ENCODE measurements at places on chromosomes 1 and 21.

- no peak for DNase-seq
These were observed 46.7 kb downstream of the SYF2 start for GRCh38 chr1:25185409-25186160.

DNA sequence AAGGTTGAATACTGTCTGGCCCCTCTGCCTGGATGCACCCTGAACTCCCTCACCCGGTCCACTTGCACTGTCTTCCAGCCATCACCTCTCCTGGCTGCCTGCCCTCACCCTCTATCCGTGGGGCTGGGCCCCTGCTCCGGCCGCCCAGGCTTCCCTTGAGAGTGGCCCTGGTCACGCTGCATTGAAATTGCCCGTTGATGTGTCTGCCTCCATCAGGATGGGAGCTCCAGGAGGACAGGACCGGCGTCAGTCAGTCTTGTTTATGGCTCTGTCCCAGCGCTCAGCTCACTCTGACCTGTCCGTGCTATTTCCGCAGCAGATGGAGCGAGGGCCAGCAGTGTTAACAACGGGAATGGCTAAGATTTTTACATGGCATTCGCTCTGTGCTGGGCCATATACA, 34.9 kb downstream of the FOXO6 start:
- no peak for DNase-seq

GRCh38 chr1:228286505-228287417, 78.9 kb downstream of the OBSCN start:
- DNase-seq = no peak

GRCh38 chr1:109756848-109757521, 6.7 kb downstream of the EPS8L3 start:
- DNase-seq = no peak

DNA sequence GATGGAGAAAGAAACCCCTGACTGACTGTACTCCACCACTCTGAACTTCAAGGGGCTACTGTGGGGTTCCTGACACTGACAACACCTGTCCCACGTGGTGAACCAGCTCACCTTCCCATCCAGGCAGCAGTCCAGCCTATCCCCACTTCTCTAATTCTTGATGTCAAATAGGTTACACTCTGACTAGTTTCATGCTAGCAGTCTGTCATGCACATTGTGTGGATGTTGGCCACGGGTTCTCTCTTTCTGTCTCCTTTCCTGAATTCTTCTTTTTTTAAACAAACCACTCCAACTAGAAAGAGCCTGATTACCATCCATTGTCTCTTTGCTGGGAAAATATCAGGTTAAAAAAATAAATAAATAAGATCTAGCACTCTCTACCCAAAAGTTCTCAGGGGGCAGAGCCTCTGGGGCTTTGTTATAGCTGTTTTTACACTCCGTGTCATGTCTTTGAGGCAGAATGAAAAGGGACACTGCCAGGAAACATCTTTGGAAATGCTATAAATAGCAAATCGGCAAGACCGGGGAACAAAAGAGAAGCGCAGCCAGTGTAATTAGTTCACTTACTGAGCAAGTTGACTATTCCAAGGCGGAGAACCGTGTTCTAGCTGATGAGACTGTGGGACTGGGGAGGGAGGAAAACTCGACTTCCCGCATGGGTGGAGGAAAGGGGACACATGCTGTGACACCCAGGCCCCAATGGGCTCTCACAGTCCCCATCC, 356.1 kb downstream of the OMA1 start:
- no peak for DNase-seq

DNA sequence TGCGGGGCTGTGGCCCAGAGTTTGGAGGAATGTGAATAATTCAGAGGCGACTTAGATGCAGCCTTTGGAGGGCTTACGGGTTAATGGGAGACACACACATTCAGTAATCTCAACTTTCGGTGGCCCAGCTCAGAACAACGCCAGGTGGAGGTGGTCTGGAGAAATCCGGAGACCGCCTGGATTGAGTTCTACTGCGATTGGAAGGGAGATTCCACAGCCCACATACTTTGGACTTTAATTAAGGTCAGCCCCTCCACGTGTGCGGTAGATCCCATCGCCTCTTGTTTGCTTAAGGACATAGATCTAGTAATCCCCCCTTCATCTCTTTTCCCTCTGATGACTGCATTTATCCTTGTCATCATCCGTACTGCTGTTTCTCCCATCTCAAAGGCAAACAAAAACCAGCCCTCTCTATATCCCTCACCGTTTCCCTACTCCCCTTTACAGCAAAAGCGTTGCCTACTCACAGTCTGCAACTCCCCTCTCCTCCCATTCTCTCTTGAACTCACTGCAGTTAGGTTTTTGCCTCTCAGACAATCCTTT, 720 bp upstream of the BSDC1 start:
- no peak for DNase-seq

DNA sequence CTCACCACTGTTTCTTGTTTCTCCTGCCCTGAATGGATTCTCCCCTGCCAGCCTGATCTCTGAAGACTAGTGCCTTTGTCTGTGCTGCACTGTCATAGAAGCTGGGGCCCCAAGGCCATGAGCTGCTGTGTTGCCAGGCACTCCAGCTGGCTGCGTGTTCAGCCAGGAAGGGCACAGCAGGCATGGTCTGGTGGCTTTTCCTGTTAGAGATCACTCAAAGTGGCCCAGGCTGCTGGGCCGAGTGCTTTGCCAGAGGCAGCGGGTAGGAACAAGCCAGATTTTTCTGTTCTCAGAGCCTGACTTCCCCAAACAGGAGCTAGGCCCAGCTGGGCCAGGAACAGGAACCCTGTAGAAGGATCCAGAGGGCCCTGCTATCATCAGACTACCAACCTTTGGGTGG, 5.2 kb downstream of the ADPRS start:
- no peak for DNase-seq

DNA sequence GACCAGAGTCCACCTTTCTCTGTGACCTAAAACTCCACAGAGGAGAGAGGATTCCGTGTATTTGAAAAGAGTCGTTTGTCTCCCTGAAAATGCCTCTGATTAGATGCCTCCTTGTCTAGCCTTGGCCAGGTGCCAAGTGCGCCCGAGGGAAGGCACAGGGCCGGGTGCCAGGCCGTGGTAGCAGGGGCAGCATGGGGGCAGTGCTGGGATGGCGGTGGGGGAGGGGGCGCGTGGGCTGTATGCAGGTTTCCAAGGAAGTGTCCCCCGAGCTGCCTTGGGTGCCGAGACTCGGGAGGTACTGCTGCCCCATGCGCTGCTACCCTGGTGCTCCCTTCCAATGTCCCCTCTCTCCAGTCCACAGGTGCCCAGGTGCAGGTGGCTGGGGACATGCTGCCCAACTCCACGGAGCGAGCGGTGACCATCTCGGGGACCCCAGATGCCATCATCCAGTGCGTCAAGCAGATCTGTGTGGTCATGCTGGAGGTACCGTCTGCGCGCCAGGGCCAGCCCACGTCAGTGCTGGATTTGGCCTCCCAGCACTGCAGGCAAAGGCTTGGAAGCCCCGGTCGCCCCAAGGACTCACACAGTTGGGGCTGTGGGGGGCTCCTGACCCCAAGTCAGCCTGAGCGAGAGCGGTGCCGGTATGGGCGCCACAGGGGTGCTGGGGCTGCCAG, 70.9 kb upstream of the COL6A1 start:
- no peak for DNase-seq

DNA sequence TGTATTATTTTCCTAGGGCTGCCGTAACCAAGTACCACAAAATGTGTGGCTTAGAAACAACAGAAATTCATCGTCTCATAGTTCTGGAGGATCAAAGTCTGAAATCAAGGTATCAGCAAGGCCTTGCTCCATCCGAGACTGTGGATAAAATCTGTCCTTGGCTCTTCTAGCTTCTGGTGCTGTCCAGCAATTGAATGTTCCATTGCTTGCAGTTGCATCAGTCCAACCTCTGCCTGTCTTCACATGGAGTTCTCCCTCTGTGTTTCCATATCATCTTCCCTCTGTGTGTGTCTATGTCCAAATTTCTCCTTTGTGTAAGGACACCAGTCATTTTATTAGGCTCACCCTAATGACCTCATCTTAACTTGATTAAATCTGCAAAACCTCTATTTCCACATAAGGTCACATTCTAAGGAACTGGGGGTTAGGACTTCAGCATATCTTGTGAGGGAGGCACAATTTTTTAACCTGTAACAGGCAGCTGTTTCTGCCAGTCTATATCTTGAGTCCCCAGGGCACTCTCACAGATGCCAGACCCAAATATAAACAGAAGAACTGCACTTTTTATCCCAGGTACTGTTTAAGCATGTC, 84.2 kb downstream of the ERG start:
- peak; percentile 18 for DNase-seq

GRCh38 chr1:44739307-44740178, at the start of gene KIF2C:
Gene KIF2C (plus strand): TSS chr1:44739837. CDS start chr1:44739933, 96 bp downstream.
- DNase-seq = peak; percentile 97

DNA sequence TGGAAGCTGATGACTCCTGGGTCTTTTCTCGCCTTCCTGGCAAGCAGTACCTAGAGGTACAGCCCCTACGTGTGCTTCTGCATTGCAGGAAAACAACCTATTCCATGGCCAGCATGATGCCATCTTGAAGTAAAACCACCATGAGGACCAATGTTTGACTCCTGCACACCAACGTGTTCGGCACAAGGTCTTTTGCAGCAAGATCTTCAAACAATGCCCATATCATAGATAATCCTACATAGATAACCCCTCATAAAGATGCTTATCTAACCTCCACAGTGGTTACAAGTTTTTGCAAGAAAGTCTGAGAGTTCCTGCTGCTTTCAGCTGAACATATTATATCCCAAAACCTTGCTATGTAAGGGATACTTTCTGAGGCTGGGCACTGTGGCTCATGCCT, 141.1 kb upstream of the MAP1LC3C start:
- DNase-seq = no peak

DNA sequence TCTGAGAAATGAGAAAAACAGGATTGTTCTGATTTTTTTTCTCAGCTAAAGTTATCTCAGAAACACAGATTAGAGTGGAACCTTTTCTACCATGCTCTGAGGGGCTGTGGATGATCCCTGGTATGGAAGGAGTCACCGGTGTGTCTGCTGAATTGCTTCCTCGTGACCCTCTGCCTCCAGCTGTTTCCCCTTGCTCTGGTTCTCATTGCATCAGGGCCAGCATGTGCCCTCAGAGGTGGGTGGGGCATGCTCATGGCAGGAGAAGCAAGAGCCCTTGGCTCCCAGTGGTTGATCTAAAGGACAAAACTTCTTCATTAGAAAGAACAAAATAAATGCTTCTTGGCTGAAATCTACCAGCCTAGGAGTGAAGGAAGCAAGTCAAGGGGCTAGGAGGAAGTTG, 183.2 kb upstream of the HMCN1 start:
- DNase-seq = no peak

- peak; percentile 13 for DNase-seq
These were observed 5.5 kb upstream of the FMO2 start for GRCh38 chr1:171179318-171180227.

DNA sequence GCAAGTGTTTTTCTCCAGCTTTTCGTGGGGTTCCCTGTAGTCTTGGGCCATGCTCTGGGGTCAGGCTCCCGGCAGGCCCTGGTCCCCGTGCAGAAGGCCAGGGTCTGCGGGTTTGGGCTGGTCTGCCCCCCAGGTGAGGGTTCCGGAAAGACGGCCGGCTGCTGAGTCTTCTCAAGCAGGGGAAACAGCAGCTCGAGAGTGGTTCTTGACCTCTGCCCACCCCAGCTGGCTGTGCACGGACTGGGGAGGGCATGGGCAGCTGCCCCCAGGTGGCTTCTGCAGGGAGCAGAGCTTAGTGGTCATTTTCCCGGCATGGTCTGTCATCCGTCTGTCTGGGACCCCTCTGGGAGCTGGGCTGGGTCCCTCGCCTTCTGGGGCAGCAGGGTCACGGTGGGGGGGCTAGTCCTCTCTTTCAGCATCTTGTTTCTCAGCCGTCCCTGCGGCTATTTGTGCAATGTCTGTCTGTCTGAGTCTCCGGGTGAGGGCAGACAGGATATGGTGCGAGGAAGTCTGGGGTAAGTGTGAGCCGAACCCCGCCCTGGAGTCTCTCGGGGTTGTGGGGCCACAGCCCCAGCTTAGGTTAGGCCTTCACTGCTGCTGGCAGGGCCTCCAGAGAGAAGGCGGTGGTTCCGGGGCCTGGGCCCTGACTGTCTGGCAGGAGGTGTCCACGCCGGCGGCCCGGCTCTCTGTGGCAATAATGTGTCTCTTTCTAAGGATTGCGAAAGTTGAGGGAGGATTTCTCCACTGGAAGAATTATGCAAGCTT, 6.1 kb downstream of the SKI start:
- peak; percentile 87 for DNase-seq

GRCh38 chr1:18314399-18314798, 166.3 kb upstream of the KLHDC7A start:
- DNase-seq = no peak

GRCh38 chr1:172486805-172487454, 43.1 kb upstream of the PIGC start:
- DNase-seq = no peak

GRCh38 chr1:183674339-183674738, 21.2 kb upstream of the APOBEC4 start:
- DNase-seq = peak; percentile 46

GRCh38 chr1:201826830-201827229, 2.1 kb upstream of the IPO9 start:
- peak; percentile 30 for DNase-seq

- DNase-seq = peak; percentile 65
These were observed 67.6 kb downstream of the TENT5C start for GRCh38 chr1:117673405-117673804.

GRCh38 chr1:37092937-37093336, 58.6 kb upstream of the GRIK3 start:
- DNase-seq = no peak

DNA sequence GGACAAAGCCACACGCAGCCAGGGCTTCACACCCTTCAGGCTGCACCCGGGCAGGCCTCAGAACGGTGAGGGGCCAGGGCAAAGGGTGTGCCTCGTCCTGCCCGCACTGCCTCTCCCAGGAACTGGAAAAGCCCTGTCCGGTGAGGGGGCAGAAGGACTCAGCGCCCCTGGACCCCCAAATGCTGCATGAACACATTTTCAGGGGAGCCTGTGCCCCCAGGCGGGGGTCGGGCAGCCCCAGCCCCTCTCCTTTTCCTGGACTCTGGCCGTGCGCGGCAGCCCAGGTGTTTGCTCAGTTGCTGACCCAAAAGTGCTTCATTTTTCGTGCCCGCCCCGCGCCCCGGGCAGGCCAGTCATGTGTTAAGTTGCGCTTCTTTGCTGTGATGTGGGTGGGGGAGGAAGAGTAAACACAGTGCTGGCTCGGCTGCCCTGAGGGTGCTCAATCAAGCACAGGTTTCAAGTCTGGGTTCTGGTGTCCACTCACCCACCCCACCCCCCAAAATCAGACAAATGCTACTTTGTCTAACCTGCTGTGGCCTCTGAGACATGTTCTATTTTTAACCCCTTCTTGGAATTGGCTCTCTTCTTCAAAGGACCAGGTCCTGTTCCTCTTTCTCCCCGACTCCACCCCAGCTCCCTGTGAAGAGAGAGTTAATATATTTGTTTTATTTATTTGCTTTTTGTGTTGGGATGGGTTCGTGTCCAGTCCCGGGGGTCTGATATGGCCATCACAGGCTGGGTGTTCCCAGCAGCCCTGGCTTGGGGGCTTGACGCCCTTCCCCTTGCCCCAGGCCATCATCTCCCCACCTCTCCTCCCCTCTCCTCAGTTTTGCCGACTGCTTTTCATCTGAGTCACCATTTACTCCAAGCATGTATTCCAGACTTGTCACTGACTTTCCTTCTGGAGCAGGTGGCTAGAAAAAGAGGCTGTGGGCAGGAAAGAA, 8.1 kb downstream of the PSRC1 start:
- DNase-seq = peak; percentile 62
